ENCODE measurements at places on chromosomes 5 and 9.

GRCh38 chr5:96563816-96564215, 98.4 kb upstream of the CAST start:
- no peak for DNase-seq

GRCh38 chr5:61641748-61642565, 309.9 kb downstream of the ZSWIM6 start:
- DNase-seq, result no peak

- DNase-seq, result peak; percentile 94
Measured at GRCh38 chr5:177447611-177448243, 1.1 kb downstream of the PRR7 start.

DNA sequence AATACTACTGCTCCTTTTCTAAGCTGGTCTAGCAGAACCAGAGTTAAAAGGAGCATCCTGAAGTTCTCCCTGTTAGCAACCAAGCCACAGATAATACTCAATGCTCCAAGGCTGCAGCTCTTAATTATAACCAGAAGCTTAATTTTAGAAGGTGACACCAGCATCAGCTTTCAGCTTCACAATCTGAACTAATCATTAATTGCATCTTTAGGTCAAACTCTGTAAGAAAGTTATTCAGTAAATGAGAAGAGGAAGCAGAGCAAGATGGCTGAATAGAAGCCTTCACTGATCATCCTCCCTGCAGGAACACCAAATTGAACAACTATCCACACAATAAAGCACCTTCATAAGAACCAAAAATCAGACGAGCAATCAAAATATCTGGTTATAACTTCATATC, 38.5 kb downstream of the APBA1 start:
- no peak for DNase-seq

GRCh38 chr5:35788724-35789123, 68.0 kb upstream of the IL7R start:
- no peak for DNase-seq

DNA sequence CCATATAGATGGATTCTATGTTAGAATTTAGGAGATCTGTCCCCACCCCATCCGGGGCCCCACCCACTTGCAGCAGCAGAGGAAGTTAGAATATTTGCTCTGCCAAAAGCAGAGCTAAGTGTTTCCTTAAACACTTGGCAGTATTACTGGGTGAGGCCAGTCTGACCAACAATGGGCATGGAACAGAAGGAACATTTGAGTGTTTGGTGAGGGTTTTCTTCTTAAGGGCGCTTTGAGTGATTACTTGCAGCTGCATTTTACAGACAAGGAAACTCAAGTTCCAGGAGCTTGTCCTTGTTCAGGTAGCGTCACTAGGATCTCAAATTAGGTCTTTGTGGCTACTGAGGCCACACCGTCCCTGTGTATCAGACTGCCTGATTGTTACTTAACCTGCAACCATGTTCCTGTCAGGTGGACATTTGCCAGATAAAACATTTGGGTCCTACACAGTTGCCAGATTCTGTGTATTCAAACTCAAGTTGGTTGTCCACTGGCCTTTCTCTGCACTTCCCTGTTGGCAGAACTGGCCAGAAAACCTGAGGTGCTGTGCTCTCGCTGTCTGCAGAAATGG, 59.3 kb downstream of the SLC46A2 start:
- DNase-seq, result no peak

GRCh38 chr9:4316409-4316808, 16.5 kb upstream of the GLIS3 start:
- no peak for DNase-seq

- DNase-seq, result no peak
Measured at GRCh38 chr9:100477241-100477640, 4.3 kb downstream of the TMEFF1 start.

GRCh38 chr9:18362901-18363685, 110.9 kb upstream of the ADAMTSL1 start:
- DNase-seq, result no peak

- DNase-seq, result no peak
Measured at GRCh38 chr9:125646217-125646616, 60.8 kb downstream of the MAPKAP1 start.

DNA sequence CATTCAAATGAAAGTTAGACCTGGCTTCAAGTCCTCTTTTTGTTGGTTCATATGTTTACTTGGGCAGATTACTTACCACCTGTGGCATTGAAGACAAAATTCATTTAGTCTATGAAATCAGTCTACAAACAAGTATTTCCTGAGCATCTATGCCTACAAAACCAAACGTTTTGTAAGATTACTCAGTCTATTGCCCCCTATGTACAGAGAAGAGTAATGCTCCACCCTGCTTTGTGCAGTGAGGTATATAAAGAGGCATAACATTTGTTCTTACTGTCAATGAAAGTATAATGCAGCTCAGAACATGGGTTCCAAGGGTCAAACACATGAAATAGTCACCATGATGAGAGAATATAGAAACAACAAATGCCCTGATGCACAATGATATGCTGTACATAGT, 580.7 kb downstream of the KIF4B start:
- no peak for DNase-seq

- no peak for DNase-seq
Measured at GRCh38 chr5:155871623-155872022, 455.3 kb upstream of the SGCD start.

All from HS-5 (cell line).